ENCODE measurements at places on chromosomes 7 and 10.

- no peak for DNase-seq
These were observed 194.4 kb upstream of the TCF7L2 start for GRCh38 chr10:112755446-112756234.

- DNase-seq: no peak
These were observed 14.0 kb upstream of the ENTPD1 start for GRCh38 chr10:95741807-95742467.

DNA sequence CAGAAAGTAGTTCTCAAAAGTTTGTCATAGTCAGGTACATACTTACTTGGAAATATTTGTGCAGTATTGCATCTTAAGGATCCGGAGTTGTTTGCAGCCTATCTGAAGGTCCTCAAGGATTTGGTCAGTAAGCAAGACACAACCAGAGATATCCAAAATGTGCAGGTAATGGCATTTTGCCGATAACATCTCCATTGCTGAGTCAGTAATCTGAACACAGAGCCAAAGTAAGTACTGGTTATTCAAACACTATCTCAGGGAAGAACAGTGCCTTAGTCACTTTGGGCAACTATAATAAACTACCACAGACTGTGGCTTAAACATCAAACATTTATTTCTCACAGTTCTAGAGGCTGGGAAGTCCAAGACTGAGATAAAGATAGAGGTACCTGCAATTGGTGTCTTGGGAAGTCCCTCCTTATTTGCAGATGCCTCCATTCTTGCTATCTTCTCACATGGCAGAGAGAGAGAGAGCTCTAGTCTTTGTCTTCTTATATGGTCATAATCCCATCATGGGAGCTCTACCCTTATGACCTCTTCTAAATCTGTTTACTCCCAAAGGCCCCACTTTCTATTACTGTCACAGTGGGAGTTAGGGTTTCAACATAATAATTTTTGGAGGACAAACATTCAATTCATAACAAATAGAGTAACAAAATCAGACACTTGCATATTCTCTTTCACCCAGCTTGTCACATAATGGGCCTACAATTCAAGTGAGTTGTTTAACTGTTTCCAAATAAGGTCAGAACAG lies 73.4 kb downstream of the FAM185A start:
- DNase-seq: no peak

- DNase-seq: no peak
These were observed 18.7 kb downstream of the MGAM2 start for GRCh38 chr7:142130267-142130666.

Data from AG09319 (cell line).